Mesendoderm (in vitro differentiated cells): ENCODE measurements at places on chromosomes 2 and 18.
A peak's percentile ranks its signal among the peaks of the same experiment; 100 is the strongest.

GRCh38 chr18:73254564-73254963 is 386.8 kb upstream of the NETO1 start:
- DNase-seq, result no peak

GRCh38 chr2:239673641-239674040 is 272.8 kb upstream of the HDAC4 start:
- no peak for DNase-seq

DNA sequence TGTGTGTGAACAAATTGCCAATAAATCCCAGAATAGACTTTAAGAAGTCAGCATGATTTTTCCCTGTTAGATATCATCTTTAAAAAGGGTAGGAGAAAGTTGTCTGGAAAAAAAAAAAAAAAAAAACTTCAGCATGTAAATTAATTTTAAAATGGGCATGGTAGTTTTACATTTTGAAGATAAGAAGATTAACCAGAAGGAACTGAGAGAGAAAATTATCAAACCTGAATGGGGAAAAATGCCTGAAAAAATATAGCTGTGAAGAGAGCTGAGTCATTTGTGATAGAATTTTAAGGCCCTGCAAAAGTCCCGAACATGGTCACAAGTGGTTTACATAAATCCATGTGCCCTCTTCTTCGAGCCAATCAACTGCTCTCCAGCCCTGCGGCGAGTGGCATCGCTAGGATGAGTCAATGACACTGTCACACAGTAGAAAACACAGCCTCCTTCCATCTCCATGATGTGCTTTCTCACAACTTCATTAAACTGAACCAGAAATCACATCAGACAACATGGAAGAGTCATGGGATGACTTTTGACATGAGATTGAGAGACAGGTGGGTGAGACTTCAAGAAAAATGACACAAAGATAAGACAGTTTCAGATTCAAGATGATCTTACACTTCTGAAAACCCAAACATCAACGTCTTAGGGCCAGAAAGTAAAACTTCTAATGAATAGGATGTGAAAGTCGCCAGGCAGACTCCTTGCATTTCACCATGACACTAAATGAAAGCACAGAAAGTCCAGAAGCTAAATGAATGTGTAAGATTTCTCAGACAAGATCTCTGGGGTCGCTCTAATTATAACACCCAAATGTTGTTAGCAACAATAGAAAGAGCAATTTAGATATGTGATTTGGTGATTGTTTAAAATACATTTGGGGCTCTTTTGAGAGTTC is 273.0 kb upstream of the ID2 start:
- no peak for DNase-seq

DNA sequence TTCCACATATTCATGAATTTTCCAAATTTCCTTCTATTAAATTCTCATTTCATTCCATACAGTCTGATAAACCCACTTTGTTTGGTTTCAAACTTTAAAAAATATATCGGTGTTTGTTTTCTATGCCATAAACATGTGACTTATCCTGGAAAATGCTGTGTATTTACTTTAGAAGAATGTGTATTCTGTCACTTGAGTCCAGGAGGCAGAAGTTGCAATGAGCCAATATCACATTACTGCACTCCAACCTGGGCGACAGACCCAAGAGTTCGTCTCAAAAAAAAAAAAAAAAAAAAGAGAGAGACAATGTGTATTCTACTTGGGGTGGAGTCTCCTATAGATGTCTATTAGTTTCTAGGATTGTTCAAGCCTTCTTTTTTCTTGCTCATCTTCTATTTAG is 31.8 kb downstream of the MBD5 start:
- DNase-seq, result no peak

DNA sequence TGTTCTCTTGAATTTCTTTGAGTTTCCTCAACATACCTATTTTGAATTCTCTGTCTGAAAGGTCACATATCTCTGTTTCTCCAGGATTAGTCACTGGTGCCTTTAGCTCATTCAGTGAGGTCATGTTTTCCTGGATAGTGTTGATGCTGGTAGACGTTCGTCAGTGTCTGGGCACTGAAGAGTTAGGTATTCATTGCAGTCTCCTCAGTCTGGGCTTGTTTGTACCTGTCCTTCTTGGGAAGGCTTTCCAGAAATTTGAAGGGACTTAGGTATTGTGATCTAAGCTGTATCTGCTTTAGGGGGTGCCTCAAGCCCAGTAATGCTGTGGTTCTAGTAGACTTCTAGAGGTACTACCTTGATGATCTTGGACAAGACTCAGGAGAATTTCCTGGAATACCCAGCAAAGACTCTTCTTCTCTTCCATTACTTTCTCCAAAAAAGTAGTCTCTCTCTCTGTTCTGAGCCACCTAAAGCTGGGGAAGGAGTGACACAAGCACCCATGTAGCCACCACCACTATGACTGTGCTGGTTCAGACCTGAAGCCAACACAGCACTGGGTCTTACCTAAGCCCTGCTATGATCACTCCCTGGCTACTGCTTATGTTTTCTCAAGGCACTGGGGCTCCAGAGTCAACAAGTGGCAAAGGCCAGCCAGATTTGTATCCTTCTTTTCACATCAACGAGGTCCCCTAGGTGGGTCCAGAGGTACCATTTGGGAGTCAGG is 852.0 kb downstream of the BCL11A start:
- DNase-seq, result no peak

DNA sequence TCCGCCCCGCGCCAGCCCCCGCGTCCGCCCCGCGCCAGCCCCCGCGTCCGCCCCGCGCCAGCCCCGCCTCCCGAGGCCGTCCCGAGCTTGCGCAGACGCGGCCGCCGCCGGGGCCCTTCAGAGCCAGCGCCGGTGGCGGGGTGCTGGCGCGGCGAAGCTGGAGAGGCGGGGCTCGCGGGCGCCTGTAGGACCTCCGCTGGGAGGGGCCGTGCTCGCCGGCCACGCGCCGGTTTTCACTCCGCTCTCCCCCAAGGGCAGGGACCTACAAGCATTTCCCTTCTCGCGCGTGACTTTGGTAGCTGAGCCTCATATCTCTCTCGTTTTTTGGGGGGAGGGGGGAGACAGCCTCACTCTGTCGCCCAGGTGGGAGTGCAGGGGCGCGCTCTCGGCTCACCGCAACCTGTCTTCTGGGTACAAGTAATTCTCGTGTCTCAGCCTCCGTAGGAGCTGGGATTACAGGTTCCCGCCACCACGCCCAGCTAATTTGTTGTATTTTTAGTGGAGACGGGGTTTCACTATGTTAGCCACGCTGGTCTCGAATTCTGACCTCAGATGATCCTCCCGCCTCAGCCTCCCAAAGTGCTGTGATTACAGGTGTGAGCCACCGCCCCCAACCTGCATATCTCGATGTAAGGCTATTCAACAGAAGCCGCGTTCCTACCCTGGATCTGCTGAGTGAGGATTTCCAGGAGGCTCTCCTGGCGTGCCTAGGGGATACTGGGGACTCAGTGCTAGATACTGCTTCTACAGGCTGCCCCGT is at the start of gene ZNF514:
Gene ZNF514, minus strand, starts transcription at position 159 of the 760 bp plus-strand sequence. CDS start 6,595 bp downstream, outside the sequence.
- peak; percentile 58 for DNase-seq

DNA sequence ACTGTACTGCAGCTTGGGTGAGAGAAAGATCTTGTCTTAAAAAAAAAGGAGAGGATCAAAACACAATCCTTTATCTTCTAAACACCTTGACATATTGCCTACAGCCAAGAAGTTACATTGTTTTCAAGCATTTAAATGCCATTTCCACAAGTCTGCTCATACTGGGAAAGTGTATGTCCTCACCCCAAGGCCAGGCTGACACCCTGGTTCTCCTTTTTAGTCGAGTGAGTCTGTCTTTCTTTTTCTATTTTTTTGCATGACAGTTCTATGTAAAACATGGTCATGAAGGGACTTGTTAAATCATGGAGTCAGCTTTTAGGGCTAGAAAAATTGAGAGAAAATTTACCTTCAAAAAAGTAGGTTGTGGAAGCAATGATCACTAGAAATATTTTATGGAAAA is 233.3 kb downstream of the FAM210A start:
- DNase-seq, result no peak

GRCh38 chr2:165499131-165499530 is 29.6 kb downstream of the CSRNP3 start:
- no peak for DNase-seq

- peak; percentile 18 for DNase-seq
Observed at GRCh38 chr2:112493858-112494648, 12.1 kb downstream of the TTL start.

GRCh38 chr18:55786651-55787272 is 198.8 kb upstream of the TCF4 start:
- no peak for DNase-seq

- DNase-seq, result no peak
Observed at GRCh38 chr2:140869107-140869506, 1261.7 kb downstream of the LRP1B start.

GRCh38 chr2:46803911-46804670 is 111.5 kb downstream of the MCFD2 start:
- DNase-seq, result no peak

- DNase-seq, result no peak
Observed at GRCh38 chr2:191115391-191115790, 35.4 kb downstream of the STAT4 start.

DNA sequence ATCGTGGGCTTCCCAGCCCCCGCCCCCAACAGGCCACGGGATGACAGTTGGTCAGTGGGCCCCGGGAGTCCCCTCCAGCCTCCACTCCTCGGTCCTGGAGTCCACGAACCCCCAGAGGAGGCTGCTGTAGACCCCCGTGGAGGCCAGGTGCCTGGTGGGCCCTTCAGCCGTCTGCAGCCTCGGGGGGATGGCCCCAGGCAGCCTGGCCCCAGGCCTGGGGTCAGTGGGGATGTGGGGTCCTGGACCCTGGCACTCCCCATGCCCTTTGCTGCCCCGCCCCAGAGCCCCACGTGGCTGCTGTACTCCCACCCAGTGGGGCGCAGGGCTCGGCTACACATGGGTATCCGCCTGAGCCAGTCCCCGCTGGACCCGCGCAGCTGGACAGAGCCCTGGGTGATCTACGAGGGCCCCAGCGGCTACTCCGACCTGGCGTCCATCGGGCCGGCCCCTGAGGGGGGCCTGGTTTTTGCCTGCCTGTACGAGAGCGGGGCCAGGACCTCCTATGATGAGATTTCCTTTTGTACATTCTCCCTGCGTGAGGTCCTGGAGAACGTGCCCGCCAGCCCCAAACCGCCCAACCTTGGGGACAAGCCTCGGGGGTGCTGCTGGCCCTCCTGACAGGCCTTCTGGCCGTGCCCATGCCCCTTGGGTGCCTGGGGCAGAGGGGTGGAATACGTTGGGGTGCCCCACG is 7.6 kb downstream of the NEU4 start:
- DNase-seq, result no peak

DNA sequence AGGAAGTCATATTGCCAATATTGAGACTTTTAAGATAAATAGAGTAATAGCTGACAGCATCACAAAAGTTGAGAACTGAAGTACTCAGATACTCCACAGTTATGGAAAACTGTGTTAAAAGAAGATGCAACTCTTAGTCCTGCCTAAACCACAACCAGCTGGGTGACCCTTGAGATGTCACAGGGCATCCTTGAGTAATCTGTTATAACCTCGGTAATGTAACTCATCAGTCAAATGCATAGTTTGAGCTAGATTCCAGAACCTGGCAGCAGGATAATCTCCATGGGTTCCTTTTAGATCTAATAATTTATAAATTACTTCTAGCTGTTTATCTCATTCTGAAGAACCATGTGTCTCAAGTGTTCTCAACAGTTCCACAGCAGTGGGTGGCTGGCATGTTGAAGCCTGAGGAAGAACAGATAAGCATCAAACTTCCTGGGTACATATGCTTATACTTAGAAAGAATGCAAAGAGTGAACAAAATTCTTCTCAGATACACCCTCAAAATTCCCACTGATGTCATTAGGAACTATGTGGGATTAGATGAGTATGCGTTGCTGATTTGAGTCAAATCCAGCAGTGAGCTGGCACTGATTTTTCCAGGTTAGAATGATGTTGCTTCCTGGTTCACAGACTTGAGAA is 304.1 kb upstream of the ERBB4 start:
- DNase-seq, result no peak

DNA sequence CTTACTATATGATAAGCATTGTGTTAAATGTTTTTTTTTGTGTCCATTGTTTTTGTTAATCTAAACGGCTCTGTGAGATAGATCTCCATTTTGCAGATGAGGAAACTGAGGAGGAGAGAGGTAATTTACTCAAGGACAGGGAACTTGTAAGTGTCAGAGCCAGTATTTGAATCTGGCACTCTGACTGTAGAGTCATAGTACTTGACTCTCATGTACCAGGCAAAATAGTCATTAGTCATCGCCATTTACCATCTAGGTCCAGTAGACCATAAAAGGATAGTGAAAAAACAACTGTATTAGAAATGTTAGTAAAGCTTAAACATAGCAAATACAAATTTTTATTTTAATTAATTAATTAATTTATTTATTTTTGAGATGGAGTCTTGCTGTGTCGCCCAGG is 4.8 kb downstream of the PSMD14 start:
- no peak for DNase-seq

DNA sequence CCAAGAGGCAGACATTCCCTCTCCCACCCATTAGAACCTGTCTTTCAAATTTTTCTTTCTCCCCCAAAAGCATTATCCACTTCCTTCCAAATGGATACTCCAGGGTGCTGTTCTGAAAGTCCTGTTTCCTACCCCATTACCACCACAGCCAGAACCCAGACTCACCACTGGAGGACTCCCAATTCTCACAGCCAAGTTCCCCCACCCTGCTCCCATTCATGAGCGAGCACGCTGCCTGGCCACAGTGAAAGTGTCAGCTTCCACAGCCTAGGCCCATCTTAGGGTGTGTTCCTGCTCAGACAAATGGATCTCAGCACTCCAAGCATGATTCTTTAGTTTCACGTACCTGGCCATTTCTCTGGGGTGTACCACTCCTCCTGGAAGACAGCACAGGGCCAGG is 3.8 kb upstream of the ANKRD53 start:
- no peak for DNase-seq

DNA sequence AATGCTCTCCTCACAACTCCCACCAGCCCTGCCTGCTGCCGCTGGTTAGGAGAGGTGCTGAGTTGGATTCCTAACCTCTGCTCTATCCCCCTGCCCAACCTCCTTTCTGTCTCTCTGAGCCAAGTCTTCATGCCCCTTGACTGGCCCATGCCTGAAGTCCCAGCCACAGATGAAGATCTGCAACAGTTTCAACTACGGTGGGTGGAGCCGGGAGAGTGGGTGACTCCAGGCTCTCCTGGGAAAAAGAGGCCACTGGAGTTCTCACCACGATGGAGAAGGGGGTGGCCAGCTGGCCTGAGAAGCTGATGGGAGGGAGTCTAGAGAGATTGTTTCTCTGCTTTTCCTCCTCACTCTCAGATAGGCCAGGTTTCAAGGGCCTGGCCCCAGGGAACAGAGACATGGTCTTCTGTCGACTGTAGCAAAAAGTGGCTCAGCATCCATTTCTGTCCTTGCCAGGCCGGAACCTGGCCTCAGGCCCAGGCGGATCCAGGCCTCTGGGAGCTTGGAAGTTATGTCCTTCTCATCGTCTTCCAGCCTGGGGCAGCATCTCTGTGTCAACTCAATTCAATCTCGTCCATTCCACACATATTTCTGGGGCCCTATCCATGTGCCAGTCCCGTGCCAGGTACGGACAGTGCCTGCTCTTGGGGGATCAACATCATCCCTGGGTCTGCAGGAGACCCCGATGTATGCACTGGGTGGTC is 75.3 kb downstream of the INHBB start:
- no peak for DNase-seq

DNA sequence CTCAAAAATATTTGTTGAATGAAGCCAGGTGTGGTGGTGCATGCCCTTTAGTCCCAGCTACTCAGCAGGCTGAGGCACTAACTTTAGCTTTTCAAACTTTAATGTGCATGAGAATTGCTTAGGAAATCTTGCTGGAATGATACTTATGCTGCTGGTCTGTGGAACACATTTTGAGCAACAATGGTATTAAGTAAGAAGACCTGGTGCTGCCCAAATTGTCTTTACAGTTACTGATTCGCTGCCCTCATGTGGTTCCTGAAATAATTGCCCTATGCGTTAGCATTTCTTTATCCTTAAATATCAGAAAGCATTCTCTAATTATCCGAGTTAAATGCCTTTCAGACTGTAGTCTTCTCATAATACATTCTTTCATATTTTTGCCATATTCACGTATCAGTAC is 76.0 kb upstream of the SESTD1 start:
- DNase-seq, result peak; percentile 44
